Globus pallidus (tissue), 1 donor: ENCODE measurements at places on chromosomes 12 and 14.

GRCh38 chr14:75069121-75069810, at the start of gene ZC2HC1C:
Gene ZC2HC1C (plus strand): TSS chr14:75069641. CDS start chr14:75070574, 933 bp downstream.
- DNase-seq, result peak; percentile 94

- no peak for DNase-seq
Observed at GRCh38 chr14:20524027-20524426, 18.7 kb downstream of the RNASE10 start.

DNA sequence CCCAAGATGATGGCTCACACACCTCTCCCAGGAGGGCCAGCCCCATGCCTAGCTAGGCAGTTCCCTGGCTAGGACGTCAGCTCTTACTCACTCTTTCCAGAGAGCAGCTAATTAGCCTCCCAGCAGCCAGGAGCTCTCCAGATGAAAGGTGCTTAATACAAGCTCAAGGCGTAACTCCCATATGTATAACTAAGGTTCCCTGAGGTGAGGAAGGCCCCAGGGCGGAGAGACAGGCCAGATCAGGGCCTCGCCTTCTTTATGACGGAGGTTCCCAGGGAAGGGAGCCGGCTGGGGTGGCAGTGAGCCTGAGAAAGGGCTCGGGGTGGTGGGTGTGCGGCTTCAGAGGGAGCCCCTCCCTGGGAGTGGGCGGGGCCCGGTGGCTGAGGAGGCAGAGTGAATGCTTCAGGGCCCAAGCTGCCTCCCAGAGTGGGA, 26.4 kb upstream of the ZFP36L1 start:
- no peak for DNase-seq

DNA sequence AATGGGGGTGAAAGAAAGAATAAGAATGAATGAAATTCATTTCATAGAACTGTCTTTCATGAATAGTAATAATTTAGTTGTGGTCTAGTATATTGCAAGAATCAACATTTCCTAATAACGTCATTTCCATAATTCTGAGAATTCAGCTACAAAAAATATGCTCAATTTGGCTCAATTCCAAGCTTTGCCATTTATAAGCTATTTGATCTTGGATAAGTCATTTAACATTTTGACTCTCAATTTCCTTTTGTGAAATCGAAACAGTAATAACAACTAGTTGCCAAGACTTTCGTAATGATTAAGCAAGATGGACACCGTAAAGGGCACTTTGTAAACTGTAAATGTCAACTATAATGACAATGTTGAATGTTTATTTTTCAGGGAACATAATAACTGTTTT, 18.1 kb downstream of the NOS1 start:
- DNase-seq, result no peak

DNA sequence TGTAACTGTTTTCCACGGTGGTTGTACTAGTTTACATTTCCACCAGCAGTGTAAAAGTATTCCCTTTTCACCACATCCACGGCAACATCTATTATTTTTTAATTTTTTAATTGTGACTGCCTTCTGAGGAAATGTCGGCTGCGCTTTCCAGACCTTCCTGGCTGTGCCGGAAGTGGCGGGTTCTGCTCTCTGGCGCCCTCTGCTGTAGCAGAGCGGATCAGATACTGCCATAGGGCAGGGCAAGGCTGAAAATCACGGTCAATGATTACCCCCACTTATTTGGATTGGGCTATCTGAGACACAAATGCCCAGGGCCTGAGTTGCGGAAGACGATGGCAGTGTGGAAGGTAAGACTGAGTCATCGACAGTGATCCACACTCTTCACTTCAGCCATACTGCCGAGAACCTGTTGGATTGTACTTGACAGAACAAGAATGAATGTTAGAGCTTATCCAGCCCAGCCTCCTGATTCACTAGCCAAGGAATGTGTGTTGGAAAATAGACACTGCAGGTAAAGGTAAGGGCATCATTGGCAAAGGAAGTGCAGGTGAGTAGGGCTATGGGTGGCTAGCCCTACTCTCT, 124.2 kb downstream of the NTF3 start:
- no peak for DNase-seq

GRCh38 chr14:65282896-65283253, 129.7 kb upstream of the FUT8 start:
- DNase-seq, result no peak

DNA sequence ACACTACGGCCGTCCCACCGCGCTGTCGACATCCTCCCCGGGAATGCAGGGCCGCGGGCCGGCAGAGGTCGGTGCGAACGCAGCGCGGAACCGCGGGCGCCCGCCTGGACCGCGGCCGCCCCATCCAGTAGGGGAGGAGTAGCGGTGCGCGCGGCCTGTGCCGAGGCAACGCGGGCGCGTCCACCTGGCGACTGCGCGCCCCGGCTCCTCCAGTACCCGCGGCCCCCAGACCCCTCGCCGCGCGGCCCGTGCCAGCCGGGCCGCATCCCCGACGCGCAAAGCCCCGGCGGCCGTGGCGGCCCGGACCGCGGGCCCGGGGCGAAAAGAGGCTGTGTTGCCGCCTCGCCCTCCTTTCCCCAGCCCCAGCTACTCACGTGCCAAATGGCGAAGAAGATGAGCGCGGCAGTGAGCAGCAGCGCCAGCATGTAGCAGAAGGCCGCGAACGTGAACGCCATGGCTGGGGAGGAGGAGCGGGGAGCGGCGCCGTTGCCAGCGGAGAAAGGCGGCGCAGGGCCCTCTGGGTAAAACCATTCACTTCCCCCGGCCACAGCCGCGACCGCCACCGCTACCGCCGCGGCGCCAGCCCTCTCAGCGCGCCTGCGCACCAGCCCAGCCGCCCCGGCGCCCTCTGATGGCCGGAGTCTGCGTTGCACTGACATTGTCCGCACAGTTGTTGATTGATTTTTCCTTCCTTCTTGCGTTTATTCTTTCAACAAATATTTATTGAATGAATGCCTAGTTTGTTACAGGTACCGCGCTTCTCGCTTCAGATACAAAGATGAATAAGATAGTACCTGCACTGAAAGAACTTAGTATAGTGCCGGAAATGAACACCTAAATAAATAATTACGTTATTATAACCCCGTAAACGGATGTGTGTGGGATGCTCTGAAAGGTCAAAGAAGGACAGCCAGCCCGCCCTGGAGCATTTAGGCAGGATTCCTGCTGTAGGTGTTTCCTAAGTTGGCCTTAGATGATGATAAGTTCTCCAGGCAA, at the start of gene CNIH1:
Gene CNIH1, minus strand, starts transcription at position 502 of the 996 bp plus-strand sequence. Its CDS starts 47 bp downstream, at position 455.
- DNase-seq, result peak; percentile 91

- DNase-seq, result no peak
Observed at GRCh38 chr12:6950401-6950801, 755 bp upstream of the PTPN6 start.

DNA sequence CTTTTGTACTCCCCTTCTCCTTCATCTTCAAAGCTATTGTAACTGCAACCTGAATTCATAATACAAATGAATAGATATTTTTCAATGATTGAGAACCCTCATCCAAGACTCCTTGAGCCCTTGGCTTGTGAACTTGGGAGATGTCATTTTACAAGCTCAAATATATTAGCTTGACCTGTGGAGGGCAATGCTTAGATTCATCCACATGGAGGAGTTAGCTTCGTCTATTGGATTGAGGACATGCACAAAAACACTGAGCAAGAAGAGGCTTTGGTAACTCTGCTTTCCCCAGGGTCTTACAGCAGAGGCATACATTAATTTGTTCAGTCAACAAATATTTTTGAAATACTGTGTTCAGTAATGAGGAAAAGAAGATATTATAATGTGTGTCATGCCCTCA, 101.1 kb downstream of the OTOGL start:
- no peak for DNase-seq

GRCh38 chr14:64879635-64880220, at the start of gene SPTB:
Gene SPTB (minus strand): TSS chr14:64879907. CDS start chr14:64823094, 56,813 bp downstream.
- no peak for DNase-seq

DNA sequence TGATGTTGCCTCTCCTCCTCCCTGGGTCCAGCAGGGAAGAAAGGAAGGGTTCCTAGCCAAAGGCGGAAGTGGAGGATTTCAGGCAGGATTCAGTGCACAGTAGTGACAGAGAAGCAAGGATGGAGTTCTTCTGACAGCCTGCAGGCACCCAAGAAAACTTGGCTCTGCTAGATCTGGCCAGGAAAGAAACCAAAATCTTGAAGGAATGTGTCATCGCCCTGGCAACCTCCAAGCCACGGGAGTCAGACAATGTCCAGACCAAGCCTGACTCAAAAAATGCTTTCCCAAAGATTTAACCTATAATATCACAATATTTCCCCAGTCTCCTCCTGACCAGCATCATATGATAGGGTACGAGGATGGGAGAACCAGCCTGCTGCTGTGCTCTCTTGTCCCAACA, 22.8 kb upstream of the DHRS4 start:
- DNase-seq, result no peak

GRCh38 chr14:93732524-93732923, 55.8 kb downstream of the PRIMA1 start:
- DNase-seq, result no peak

- no peak for DNase-seq
Observed at GRCh38 chr14:52755607-52756316, 25.8 kb downstream of the STYX start.

DNA sequence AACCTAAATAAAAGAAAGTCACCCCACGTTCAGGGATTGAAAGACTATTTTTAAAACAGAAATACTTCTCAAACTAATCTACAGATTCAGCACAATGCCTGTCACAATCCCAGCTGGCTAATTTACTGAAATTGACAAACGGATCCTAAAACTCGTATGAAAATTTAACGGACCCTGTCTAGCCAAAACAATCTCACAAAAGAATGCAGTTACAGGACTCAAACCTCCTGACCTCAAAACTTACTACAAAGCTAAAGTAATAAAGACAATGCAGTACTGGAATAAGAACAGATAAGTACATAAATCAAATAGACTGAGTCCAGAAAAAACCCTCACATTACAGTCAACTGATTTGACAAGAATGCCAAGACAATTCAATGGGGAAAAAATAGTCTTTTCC, 48.8 kb downstream of the IPO8 start:
- DNase-seq, result no peak

- no peak for DNase-seq
Observed at GRCh38 chr12:12492547-12492946, 70.1 kb downstream of the DUSP16 start.
